ENCODE measurements at places on chromosomes 12 and 14.

GRCh38 chr12:116551952-116552772 is 7.0 kb upstream of the MAP1LC3B2 start:
- peak; percentile 70 for DNase-seq

GRCh38 chr12:51051787-51052186 is 3.7 kb downstream of the LETMD1 start:
- no peak for DNase-seq

DNA sequence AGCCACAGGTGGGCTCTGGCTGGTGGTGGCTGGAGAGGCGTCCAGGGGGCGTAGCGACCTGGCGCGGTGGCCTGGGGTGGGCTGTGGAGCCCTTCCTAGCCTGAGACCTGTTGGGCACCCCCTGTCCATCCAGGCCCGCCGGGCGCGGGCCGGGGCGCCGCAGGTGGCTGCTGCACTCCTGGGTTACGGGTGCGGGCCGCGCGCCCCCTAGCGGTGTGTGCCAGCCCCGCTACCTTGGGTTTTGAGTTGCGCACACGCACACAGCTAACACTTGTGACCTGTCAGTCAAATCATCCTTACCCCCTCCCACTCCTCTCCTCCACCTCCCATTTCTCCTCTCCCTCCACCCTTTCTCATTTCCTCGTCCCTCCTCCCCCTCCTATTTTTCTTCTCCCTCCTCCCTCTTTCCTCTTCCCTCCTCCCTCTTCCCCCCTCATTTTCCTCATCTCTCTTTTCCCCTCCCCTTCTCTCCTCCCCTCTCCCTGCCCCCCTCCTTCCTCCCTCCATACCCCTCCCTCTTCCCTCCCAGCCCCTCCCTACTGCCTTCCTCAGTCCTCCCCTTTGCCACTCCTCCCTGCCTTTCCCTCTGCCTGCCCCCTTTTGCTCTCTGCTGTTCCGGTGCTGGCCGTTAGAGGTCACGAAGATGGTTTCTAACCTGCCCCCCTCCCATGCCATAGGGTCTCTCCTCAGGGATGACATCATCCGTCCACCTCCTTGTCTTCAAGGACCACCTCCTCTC is 2.3 kb downstream of the MEG3 start:
- no peak for DNase-seq

GRCh38 chr12:47079981-47080724 is 394 bp upstream of the AMIGO2 start:
- DNase-seq: no peak

DNA sequence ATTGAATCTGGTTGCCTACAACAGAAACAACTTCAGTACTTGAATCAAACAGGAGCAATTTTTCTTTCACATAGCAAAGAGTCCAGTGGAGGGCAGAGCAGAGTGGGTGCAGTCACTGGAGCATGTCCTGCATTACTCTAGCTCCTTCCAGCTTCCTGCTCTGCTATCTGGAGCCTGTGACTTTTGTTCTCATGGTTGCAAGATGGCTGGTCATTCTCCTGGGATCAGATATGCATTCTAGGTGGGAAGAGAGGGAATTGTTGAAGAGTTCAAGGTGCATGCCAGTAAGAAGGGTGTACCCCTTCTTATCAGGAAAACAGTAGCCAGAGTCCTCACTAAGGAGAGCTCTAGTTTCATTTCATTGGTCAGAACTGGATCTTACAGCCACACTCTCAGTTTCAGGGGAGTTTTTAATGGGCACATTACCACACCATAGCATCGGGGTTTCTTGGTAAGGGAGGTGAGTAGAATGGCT is 8.0 kb downstream of the IFT43 start:
- no peak for DNase-seq

DNA sequence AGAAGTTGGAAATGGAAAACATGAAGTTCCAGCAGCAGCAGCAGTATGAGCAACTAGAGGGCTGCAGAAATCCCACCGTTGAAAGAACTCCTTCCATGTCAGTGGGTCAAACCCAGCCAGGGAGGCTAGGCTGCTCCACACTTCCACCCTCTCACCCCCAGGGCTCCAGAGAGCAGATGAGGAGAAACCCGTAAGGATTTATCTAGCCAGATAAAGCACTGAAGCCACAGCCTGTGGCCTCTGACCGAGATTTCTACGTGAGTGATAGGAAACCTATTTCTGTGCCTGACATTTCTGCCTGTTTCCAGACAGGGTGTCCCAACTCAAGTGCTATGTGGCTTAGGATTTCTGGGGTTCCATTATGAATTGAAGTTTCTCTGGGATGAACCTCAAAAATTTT is 100.0 kb upstream of the EEA1 start:
- no peak for DNase-seq

- no peak for DNase-seq
Observed at GRCh38 chr12:20197411-20197810, 170.9 kb upstream of the PDE3A start.

DNA sequence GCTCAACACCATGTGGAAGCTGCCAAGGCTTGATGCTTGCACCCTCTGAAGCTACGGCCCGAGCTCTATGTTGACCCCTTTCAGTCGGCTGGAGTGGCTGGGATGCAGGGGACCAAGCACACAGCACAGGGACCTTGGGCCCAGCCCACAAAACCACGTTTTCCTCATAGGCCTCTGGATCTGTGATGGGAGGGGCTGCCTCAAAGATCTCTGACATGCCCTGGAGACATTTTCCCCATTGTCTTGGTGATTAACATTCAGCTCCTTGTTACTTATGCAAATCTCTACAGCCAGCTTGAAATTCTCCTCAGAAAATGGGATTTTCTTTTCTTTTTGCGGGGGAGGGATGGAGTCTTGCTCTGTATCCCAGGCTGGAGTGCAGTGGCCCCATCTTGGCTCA is 46.3 kb downstream of the MON2 start:
- DNase-seq: no peak

GRCh38 chr14:42001431-42001830 is 394.8 kb downstream of the LRFN5 start:
- DNase-seq: no peak

DNA sequence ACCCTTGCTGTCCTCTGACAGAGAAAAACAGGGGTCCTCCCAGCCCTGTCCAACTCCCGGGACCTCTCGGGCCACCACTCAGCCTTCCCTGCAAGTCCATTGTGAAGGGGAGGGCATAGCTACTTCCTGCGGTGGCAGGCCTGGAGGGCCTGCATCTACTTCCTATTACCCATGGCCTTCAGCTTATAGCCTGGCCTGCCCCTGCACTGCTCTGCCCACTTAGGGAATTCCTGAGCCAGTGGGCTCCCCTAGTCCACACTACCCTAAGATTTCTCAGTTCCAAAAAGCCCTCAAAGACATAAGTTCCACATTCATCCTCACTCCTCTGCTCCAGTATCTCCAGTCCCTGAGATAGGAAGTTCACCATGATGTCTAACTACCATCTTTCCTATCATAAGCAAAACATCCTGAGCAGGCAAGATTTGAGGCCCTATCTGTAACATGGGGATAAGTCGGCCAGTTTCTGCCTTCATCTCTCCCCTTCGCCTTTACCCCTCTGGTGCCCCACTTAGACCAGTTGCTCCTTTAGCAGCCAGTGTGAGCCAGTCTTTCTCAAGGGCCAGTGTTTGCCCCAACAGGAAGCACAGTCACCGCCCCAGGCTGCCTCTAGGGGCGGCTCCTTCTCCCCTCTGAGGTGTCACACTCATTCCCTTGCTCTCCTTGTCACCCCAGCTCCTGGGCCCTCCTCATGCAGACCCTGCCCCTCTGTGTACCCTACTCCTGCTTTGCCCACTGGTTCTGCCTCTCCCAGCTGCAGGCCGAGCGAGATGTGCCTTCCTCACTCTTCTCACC is 10.9 kb downstream of the HDAC7 start:
- DNase-seq: peak; percentile 61

- no peak for DNase-seq
Observed at GRCh38 chr12:111792155-111792855, 25.6 kb downstream of the ALDH2 start.

GRCh38 chr12:115337693-115338543 is 653.9 kb upstream of the TBX3 start:
- peak; percentile 84 for DNase-seq

DNA sequence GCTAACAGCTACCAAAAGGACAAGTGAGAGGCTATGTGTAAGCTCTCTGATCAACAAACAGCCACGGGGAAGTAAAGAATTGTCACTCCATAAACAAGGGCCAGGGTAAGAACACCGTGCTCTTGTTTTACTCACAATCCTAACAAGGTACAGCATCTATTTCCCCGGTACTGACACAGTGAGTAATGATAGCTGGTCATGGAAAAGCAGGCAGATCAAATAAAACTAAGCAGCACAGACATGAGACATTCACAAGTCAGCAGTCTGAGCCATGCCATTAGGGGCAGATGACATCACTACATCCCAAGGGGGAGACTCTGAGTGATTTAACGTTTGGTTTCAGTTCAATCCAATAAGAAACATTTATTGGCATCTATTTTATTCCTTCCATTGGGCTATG is 54.4 kb downstream of the ARL6IP4 start:
- no peak for DNase-seq

DNA sequence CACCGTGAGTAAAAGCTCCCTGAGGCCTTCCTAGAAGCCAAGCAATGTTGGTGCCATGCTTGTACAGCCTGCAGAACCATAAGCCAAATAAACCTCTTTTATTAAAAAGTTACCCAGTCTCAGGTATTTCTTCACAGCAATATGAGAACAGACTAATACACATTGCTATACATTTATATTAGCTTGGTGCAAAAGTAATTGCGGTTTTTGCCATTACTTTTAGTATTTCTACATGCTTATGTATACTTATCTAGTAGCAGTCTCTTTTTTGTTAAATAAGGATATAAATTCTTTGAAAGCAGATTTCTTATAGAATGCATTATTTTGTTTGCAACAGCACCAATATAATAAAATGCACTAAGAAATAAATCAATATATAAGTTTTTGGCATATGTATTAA is 619.6 kb downstream of the FSCB start:
- DNase-seq: no peak

All from suprapubic skin (tissue), 4 donors.